ENCODE measurements at places on chromosomes 3 and 15. TPM values are rescaled to one million over a fixed set of nuclear protein-coding genes. Genes with fewer than 3 reads are reported as not detected.

DNA sequence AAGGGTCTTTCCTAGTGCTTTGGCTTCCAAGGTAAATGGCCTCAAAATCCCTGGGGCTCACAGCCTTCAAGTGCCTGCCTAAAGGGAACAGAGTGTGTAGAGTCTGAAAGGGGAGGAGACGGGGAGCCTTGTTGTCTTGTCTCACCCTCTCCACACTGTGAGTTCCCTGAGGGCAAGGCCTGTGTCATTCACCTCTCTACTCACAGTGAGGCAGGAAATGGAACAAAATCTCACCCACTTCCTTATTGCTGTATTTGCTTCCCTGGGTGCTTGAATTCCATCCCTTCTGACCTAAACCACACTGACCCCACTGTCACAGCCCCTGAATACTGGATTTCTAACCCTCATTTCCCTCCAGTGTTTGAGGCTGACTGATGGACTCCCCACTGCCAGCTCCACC, 197.5 kb downstream of the EPHB1 start:
- H3K27me3 ChIP-seq = no peaks in the 10 kb centered on the region

- no peak overlapping the region for H3K4me3 ChIP-seq
- no peaks in the 10 kb centered on the region for H3K36me3 ChIP-seq
- peaks cover 24% of the 10 kb centered on the region for H3K27me3 ChIP-seq
- H3K4me1 ChIP-seq = peaks cover 25% of the 10 kb centered on the region
Observed at GRCh38 chr3:127175272-127175671, 17.7 kb upstream of the PRR23E start.

DNA sequence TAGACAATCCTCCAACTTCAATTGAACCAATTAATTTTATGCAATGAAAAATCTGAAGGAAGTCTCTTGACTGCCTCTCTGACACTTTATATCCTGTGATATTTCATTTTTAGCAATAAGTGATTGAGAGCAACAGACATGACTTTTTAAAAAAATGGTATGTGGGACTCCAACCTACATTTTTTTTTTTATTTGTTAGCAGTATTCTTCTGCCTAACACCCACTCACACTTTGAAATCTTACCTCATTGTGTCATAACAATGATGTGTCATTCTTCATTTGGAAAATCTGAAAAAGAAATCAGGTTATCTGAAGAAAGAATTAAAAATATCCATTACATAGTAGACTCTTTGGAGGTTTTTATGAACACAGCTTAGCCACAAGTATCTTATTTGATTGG, 541.3 kb upstream of the KCNMB2 start:
- H3K27me3 ChIP-seq = no peaks in the 10 kb centered on the region
- no peak for DNase-seq
- H3K4me1 ChIP-seq = no peaks in the 10 kb centered on the region
- H3K4me3 ChIP-seq = no peak overlapping the region
- no peak overlapping the region for H3K27ac ChIP-seq

DNA sequence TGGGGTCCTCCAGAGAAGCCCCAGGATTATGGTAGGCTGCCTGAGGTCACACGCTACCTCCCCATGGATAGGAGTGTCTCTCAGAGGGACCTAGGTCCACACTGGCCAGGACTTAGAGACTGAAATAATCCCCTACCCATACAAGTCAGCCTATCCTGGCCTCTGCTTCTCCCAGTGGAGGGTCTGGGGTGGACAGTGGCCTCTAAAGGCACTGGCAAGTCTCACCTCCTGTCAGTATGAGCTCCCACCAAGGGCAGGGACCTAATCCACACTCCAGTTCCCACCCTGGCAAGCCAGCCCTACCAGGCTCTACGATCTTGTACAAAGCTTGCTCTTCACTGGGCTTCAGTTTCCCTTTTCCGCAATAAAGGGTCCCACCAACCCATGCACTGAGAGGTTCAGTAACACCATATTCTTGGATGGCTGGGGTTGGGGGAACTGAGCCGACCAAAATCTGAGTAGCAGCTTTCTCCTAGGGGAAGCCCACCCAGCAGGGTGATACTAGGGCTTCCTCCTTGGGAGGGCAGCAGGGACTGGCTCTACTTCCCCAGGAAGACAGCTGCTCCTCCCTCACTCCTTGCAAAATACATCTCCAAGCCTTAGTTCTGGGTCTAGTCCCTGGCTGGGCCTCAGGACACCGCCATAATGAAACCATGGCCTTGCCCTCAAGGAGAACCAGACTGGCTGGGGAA, 2.4 kb downstream of the CISH start:
- no peaks in the 10 kb centered on the region for H3K27me3 ChIP-seq
- peaks cover 59% of the 10 kb centered on the region for H3K36me3 ChIP-seq
- H3K4me1 ChIP-seq = peaks cover 66% of the 10 kb centered on the region
- DNase-seq = no peak
- peak overlapping the region; percentile 91 for H3K4me3 ChIP-seq

- H3K27ac ChIP-seq = no peak overlapping the region
- no peak overlapping the region for H3K4me3 ChIP-seq
- H3K4me1 ChIP-seq = peaks cover 17% of the 10 kb centered on the region
- no peaks in the 10 kb centered on the region for H3K36me3 ChIP-seq
- H3K27me3 ChIP-seq = no peaks in the 10 kb centered on the region
Observed at GRCh38 chr3:32323604-32324003, 68.0 kb upstream of the CMTM7 start.

- peaks cover 2% of the 10 kb centered on the region for H3K36me3 ChIP-seq
- H3K4me1 ChIP-seq = peaks cover 2% of the 10 kb centered on the region
- DNase-seq = no peak
- H3K27me3 ChIP-seq = no peaks in the 10 kb centered on the region
Observed at GRCh38 chr3:185079625-185080024, 73.2 kb downstream of the C3orf70 start.

AGBL1 gene
- total RNA-seq = 18.1 TPM

SHC4 gene
- 2.0 TPM for total RNA-seq

GHSR gene
- not detected for total RNA-seq

FBXW12 gene
- 0.09 TPM for total RNA-seq

FOXB1 gene
- not detected for total RNA-seq

AP2M1 gene
- total RNA-seq = 130 TPM

Measured in muscle of leg (tissue), 16 donors.